Endodermal cell (in vitro differentiated cells): ENCODE measurements at places on chromosomes 11 and 22. TPM values are rescaled to one million over a fixed set of nuclear protein-coding genes. Genes with fewer than 3 reads are reported as not detected.
A peak's percentile ranks its signal among the peaks of the same experiment; 100 is the strongest.

DNA sequence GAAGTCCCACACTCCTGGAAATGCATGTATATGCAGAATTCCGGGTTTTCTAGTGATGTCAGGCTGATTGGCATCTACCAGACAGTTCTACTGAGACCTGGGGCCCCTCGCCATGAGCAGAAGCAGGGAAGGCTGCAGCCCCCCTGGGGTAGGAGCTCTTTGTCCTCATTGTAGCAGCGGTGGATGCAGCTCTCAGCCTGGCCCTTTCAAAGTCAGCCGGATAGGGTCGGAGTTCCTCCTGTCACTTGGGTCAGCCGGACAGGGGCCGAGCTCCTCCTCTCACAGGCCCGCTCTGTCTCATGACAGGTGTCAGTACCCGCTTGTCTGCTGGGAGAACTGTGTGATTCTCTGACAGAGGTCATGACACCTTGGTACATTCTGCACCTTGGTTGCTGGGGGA is 30.0 kb downstream of the MRGPRD start:
- DNase-seq, result no peak

DNA sequence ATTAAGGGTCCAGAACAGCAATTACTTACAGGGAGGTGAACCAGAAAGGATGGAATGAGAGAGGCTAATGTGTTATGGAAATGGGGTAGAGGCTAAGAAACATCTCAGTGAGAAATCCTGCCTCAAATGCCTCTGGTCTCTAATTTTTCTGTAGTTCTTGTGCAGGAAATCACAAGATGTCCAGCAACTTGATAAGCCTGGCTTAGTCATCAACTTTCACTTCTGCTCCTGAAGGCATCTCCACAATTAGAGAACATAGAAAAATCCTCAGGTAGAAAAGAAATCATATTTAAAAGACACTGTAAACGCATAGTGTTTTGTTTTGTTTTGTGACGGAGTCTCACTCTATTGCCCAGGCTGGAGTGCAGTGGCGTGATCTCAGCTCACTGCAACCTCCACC is 18.7 kb downstream of the MRGPRX4 start:
- no peak for DNase-seq

DNA sequence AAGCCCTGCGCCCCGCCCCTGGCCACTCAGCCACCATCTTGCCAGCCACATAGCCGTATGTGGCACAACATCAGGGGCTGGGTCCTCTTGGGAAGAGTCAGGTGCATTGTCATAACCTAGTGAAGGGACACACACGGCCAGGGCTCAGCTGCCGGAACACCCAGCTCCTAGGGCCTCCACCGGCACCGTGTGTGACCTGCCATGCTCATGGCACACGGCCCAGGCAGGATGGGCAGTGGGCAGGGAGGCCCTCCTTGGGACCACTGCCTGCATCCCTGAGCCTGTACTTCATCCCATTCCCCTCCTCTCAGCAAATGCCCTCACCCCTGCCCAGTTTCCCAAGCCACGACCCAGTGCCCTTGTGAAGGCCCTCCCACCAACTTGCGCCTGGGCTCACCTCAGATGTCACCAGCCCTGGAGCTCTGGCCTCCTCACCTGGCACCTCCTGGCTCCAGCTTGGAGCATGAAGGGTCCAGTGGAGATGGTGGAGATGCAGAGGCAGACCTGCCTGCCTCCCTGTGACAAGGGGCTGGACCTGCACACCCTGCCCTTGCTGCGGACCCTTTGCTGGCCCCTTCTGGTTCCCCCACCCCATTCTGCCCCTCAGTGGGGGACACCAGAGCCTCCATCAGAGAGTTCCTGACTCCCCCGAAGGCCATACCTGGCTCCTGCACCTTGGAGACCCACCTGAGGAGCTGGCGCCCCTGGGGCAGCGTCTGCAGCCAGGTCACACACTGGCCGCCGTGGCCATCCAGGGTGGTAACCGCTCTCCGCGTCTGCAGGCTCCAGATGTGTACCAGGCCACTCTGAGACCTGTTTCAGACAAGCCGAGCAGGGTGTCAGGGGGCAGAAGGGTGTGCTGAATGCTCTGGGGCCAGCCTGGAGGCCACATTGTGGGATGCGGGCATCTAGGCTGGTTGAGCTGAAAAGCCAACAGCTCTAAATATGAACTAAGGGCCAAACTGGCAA is 34.5 kb downstream of the GNB1L start:
- DNase-seq, result peak; percentile 37

DNA sequence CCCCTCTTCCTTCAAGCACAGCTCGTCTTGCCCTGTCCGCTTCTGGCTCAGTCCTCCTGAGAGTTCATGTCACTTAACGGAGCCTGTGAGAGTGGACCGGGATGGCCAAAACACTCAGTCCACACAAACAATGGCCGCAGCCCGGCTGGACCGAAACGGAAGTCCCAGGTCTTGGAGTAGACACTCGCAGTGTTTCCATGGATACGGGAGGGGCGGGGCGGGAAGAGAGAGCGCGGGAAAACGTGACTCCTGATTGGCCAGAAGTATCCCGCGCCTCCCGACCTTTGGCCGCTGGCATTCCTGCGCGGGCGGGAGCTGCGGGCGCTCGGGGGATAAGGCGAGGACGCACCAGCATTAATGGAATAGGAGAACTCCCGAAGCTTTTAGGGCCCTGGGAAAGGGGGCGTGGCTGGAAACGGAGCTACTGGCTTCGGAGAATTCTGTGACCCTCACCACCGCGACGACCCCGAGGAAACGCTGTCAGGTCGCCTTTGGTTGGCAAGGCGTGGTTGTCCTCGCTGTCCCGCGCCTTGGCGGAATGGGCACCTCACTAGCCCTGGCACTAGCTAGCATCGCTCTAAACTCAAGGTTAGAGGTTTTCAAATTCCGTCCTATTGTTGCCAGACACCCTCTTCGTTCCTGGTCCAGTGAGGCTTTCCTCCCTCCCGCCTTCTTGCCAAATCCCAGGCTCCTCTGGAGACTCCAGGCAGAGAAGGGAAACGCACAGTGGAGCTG is at the start of the genes NLRP14 and ZNF214:
Gene NLRP14, plus strand, starts transcription at position 297 of the 735 bp plus-strand sequence. CDS start 18,108 bp downstream, outside the sequence.
Gene ZNF214, minus strand, starts transcription at position 164 of the 735 bp plus-strand sequence. CDS start 17,511 bp downstream, outside the sequence.
- peak; percentile 98 for DNase-seq

DNA sequence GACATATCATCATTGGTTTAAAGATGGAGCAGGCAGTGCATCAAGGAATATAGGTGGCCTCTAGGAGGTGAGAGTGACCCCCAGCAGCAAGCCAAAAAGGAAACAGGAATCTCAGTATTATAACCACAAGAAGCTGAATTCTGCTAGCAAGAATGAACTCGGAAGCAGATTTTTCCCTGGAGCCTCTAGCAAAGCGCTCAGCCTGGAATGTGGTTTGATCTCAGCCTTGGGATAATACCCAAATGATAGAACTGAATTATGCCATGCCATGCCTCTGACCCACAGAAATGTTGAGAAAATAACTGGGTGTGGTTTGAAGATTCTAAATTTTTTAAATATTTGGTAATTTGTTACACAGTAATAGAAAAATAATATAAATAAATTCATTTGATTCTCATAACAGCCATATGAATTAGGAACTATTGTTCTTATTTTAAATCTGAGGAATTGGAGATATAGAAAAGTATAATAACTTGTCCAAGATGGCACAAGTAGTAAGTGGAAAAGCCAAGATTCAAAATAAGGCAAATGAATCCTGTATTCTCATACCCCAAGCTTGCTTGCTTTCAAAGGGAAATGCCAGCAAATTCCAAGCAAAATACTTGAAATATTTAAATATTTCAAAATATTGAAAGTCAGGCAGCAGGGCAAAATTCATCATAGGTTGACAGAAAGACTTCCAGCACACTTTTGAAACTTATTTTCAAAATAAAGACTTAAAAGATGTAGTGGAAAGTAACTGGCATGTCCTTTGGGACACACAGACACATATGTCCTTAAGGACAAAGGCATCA is 567.4 kb downstream of the KCNA4 start:
- DNase-seq, result no peak

DNA sequence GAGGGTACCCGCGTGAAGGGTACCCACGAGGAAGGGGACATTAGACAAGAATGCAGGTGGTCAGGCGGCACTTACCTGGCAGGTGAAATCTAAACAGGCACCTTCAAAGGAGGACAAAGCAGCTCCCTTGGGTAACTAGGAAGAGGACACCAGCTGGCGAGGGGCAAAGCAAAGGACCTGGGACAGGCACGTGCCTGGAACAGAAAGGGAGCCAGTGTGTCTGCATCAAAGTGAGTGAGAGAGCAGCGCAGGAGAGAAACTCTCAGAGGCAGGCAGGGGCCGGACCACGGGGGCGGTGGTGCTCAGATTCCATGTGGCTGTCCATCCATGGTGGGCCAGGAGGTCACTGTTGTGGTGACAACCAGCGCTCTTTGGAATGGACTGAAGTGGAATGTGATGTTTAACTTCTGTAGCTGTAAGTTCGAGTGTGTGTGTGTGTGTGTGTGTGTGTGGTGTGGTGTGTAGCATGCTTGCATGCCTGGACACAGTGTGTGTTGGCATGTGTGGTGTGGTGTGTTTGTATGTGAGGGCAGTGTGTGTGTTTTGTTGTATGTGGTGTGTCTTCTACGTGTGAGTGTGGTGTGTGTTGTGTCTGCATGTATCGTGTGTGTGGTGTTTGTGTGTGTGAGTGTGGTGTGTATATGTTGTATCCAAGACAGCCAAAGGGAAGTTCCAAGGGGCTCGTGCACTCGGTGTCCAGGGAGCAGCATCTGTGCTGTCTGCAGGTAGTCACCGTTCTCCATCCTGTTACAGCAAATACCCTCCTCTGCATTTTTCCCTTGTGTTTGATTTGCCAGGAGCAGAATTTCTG is 86.4 kb downstream of the CDKN1C start:
- peak; percentile 37 for DNase-seq

DNA sequence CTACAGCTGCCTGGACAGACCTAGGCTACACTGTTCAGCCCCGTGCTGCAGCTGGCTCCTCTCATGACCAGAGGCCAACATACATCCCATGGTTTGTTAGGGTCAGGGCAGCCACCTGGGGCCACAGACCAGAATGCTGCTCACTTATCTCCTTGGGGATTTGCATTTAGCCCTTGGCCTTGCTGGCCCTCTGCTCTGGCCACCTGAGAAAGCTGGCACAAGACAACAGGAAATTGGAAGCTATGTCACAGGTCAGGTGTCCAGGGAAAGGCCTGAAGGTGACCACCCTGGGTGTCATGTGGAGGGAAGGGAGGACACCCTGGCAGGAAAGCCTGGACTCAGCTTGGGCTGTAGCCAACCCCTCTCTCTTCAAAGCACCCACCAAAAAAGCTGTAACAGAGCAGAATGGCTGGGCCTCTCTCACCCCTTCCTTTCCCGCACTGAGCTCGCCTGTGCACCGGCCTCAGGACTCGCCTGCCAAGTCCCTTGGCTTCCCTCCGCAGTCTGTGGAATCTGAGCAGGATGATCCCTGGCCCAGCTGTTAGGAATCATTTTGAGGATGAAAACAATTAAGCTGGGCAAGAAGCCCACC is 86.3 kb downstream of the SNX19 start:
- no peak for DNase-seq

DNA sequence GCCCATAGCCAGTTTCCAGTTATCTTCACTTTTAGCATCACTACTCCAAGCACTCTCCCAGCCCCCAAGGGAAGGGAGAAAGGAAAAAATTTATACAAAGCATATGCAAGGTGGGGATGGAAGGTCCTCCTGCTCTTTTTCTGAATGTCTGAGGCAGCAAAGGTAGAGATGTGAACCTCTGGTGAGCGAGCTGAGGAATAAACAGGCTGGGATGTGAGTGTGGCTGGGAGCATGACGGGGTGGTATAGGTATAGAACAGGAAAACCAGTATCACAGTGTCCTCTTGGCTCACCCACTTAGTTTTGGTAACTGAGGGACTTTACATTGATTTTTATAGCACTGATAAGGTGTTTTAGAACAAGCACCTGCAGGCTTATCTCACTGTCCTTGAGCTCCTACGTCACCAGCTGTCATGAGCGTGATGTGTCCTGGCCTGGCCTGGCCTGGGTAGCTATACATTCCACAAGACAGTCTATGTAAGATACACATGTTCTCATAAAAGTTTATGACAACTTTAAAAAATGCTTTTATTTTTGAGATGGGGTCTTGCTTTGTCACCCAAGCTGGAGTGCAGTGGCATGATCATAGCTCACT is 10.3 kb upstream of the POLD3 start:
- no peak for DNase-seq

DNA sequence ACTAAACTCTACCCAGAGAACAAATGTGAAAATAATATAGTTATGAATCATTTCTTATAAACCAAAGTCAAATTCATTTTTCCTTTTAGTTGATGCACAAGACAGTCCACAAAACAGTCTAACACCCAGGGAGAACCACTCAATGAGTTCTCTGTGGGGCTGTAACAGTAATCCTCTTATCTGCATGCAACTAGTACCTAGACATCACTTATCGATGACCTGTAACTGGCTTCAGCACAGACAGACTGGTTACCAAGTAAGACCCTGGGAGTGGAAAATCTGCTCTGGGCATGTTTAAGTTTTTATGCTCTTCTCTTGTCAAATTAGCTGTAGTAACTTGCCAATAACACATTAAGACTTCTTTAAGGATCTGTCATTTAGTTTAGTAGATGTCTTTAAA is 46.6 kb downstream of the PITPNB start:
- no peak for DNase-seq

DNA sequence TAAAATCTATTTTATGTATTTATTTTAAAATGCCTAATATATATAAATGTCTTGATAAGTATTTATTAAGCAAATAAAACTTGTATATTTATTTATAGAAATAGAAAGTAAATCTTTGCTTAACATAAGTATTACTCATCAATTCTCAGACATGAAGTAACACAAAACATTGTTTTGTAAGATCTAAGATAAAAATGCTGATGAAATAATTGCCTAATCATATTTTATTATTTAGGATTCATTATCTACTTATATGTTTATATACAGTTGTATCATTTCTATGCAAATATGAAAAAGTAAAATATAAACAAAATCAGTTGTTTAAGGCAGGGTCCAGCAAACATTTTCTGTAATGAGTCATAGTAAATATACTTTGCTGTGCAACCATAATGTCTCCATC is 507.8 kb upstream of the CNTN5 start:
- DNase-seq, result no peak

- DNase-seq, result no peak
Observed at GRCh38 chr11:60918939-60919265, 4.9 kb downstream of the TMEM109 start.

OR8D4 gene
- 0.11 and 0.13 TPM in 2 replicates for total RNA-seq

SLC22A6 gene
- total RNA-seq, result not detected in 3 replicates

ZDHHC13 gene
- 19.6 to 31.5 TPM (median 29.6 TPM) in 3 replicates for total RNA-seq

SLC25A1 gene
- 119 to 149 TPM (median 120 TPM) in 3 replicates for total RNA-seq

VPREB1 gene
- total RNA-seq, result not detected in 2 replicates

TTLL12 gene
- 70.4 and 71.0 TPM in 2 replicates for total RNA-seq

LINC01488 gene
- total RNA-seq, result not detected in 2 replicates

CTSC gene
- total RNA-seq, result 273 and 281 TPM in 2 replicates

RIN1 gene
- 2.6 and 3.3 TPM in 2 replicates for total RNA-seq

ACER3 gene
- total RNA-seq, result 12.2 to 23.2 TPM (median 22.2 TPM) in 3 replicates
